ENCODE measurements at places on chromosomes 11 and 22. TPM values are rescaled to one million over a fixed set of nuclear protein-coding genes. Genes with fewer than 3 reads are reported as not detected.

DNA sequence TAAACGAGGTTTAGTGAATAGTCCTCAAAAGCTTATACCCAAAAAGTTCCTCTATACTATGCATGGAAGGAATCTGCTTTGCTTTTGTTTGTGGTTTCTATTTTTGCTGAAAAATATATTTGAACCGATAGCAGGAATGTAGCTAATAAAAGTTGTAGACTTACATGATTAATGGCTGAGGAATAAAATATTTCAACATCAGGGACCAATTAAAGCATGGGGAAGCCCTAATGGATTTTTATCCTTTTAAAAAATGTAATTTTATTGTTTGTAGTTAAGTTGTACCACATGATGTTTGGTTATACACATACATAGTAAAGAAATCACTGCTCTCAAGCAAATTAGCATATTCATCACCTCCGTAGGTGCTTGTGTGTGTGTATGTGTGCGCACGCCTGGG is 295.3 kb upstream of the CNTN5 start:
- no peak for DNase-seq

DNA sequence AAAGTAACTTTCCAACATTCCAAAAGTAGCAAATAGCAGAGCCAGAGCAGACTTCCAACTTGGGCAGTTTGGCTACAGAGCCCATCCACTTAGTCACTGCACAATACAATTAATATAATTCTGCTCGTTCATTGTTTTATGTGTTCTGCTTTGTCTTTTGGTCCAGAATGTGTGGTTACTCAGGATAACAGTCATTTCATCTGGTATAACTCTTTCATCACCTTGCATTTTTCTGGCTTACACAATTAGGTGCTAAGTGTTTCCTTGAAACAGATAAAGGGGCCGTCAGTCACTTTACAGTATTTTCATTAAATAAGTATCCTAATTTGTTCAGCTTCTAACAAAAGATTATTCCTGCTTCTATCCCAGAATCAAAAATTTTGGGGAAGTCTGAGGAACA is 87.2 kb downstream of the LARGE2 start:
- DNase-seq = no peak

- no peak for DNase-seq
Observed at GRCh38 chr11:130426223-130426836, 2.1 kb downstream of the ADAMTS8 start.

DNA sequence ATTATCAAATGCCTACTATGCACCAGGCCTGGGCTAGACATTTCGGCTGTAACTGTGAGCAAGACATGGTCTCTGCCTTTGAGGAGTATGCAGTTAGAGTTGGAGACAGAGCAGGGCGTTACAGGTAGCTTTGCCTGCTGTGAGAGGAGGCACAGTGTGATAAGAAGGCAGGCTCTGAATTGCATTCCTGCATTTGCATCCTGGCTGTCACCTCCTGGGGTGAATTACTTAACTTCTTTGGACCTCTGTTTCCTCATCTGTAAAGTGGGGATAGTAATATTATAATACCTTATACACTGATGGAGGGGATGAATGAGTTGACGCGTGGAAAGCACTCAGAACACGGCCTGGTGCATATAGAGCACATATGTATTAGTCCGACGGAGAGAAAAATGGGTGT is 118.1 kb upstream of the ARHGAP20 start:
- no peak for DNase-seq

DNA sequence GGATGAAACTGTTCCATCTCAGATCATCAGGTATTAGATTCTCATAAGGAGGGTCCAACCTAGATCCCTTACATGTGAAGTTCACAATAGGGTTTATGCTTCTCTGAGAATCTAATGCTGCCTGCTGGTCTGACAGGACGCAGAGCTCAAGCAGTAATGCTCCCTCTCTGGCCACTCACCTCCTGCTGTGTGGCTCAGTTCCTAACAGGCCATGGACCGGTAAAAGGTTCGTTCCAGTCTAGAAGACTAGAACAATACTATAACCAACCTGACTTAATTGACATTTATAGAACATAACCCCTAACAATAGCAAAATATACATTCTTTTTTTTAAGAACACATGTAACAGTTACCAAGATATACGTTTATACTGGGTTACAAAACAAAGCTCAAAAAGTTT is 45.8 kb downstream of the ATG16L2 start:
- no peak for DNase-seq

DNA sequence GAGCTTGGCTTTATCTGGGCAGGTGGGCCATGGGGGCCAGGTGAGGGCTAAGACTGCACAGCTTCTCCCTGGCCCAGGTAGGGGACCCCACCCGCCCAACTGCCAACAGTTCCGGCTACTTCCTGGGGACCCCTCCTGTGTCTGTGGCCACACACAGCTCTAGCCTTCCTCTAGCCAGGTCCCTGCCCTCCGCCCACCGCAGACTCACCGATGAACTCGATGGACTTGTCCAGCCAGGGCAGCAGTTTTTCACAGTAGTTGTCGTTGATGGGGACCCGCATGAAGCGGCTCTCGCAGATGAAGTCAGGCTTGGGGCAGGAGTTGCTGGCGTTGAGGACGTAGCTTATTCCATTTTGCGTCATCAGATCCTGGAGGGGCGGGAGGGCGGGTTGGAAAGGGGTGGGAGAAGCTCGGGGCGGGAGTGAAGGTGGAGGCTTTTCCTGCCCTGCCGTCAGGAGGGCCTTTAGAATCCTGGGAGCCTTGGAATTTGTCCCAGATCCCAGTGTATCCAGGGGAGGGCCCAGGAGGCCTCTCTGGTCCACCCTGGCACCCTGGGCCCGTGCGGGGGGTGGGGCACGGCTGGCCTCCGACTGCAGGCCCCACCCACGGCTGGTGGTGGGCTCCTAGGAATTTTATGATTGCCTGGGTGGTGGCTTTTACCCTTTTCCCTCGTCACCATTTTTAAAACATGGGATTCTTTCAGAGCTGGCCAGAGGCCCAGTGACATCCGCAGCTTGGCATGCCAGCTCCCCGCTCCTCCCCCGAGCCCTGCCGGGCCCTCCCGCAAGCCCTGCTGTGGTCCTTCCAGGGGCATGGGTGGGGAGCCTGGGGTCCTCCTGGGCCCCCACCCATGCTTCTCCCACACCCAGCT is 13.9 kb downstream of the DUSP8 start:
- no peak for DNase-seq

GRCh38 chr22:46661221-46661851 is 41.1 kb downstream of the GRAMD4 start:
- DNase-seq = peak; percentile 56

GRCh38 chr11:8071616-8072581 is 9.1 kb upstream of the TUB start:
- DNase-seq = no peak

DNA sequence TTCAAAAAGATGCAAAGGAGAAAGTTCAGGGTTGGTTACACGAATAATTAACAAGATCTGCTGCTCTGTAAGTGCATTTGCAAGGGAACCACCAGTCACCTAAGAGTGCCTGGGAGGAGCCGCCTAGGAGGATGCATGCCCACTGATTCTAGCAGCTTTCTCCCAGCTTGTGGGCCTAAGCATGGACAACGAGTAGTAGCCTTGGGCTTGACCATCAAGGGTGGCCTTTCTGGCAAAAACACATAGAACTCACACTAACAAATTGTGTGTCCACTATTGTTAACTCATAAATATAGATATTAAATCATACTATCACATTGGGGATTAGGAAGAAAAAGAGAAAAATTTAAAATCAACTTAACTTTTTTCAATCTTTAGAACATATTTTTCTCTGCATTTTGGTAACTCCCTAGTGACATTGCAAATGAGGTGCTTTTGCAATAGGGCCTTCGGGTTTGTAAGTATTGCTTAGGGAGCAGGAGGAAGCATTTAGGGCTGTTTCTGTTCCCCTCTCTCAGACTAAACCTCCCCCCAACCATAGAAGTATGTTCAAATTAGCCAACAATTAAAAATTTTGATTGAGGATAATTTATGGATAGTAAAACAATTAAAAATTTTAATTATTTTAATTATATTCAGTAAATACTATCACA is 57.3 kb upstream of the CEP295 start:
- no peak for DNase-seq

DNA sequence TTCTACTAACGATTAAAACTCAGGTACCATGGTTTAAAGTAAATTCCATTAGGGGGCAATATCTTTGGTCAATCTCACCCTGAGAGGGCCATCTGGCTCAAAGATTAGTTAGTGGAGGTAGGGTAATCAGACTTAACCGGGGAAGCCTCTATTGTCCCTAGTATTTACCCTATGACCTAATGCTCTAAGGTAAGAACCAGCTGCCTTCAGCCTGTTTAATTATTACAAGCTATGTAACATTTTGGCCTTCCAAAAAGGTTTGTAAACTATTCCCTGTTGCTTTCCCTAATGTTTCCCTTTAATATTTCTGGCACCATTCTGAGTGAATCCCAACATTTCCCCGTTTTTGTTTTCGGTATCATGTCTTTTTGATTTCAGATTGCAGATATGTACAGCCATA is 15.1 kb upstream of the GLYATL1 start:
- DNase-seq = no peak

DNA sequence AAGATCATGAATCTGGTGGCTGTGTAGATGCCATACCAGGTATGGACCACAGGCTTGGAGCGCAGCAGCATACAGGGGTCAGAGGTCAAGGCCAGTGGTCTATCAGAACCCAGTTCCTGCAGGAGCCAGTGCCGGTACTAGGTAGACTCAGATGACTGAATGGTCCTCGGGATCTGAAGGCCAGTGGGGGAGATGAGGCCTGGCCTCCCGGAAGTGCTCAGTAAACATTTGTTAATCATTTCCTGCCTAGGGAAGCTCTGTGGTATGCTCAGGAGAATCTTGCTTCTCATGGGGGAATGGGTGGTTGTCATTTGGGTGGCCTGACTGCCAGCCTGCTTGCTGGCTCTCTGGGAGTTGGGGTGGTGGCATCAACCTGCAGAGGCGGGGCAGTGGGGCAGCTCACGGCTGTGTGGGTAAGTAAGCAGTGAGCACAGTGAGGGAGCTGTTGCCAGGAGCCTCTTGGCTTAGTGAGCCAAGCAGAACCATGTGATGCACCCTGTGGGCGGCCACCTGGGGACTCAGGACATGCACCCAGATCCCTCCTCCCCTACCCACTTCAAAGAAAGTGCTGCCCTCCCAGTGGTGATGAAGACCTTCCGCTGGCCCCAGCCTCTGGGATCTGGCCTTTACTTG is 33.0 kb downstream of the PTPRJ start:
- DNase-seq = peak; percentile 90

- peak; percentile 23 for DNase-seq
Observed at GRCh38 chr11:31995525-31996094, 95.3 kb upstream of the RCN1 start.

- no peak for DNase-seq
Observed at GRCh38 chr22:26172389-26172990, 3.2 kb downstream of the SEZ6L start.

GRCh38 chr11:127804747-127805400 is 782.5 kb downstream of the ETS1 start:
- no peak for DNase-seq

GRCh38 chr22:43449205-43449830 is 37.5 kb downstream of the MPPED1 start:
- DNase-seq = no peak

- DNase-seq = peak; percentile 47
Observed at GRCh38 chr11:57491371-57492061, 24.0 kb downstream of the SLC43A1 start.

- DNase-seq = no peak
Observed at GRCh38 chr11:86918496-86918895, 36.7 kb downstream of the FZD4 start.

DNA sequence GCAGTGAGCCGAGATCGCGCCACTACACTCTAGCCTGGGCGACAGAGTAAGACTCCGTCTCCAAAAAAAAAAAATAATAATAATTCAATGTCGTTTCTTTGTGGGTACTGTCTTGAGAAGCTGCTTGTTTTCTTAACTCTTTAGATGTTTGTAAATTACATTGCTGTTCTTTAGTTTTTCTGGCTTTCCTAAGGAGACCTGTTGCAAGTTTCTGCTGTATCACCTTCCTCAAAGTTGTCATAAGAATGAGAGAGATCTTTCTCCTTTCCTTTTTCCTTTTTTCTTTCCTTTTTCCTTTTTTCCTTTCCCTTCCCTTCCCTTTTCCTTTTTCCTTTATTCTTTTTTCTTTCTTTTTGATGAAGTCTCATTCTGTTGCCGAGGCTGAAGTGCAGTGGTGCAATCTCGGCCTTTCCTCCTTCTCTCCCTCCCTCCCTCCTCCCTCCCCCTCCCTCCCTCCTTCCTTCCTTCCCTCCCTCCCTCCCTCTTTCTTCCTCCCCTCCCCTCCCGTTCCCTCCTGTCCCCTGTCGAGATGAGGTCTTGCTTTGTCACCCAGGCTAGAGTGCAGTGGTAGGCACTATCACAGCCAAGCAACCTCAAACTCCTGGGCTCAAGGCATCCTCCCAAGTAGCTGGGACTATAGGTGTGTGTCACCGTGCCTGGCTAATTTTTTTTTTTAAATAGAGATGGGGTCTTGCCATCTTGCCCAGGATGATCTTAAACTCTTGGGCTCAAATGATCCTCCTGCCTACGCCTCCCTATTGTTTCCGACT is 15.3 kb downstream of the HIPK3 start:
- DNase-seq = no peak

DNA sequence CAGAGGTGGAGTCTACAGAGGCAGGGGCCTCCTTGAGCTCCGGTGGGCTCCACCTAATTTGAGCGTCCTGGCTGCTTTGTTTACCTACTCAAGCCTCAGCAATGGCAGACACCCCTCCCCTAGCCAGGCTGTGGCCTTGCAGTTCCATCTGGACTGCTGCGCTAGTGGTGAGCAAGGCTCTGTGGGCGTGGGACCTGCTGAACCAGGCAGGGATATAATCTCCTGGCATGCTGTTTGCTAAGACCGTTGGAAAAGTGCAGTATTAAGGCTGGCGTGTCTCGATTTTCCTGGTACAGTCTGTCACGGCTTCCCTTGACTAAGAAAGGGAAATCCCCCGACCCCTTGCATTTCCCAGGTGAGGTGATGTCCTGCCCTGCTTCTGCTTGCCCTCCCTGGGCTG is 77.7 kb downstream of the GDPD4 start:
- no peak for DNase-seq

DNA sequence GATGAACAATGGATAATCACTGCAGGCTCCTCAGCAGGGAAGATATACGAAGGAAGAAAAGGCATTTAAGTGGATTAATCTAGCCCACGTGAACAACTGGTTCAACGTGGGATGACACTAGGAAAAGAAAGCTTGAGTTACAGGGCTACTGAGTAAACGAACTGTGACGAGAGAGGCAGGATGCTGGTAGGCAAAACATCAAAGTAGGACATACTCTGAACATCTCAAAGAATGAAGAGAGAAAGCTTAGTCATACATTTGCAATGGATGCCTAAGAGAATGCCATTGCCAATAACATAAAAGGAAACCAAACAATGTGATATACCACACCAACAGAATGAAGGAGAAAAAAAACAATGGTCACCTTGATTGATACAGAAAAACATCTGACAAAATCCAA is 12.9 kb downstream of the USP28 start:
- peak; percentile 60 for DNase-seq

Gene CHRM1
- not detected for total RNA-seq

Gene RTN4R
- 2.7 TPM for total RNA-seq

Gene CYTH4
- total RNA-seq = 0.33 TPM

Gene CLDN5
- total RNA-seq = not detected

Gene PTGDR2
- total RNA-seq = not detected

Gene SCN4B
- total RNA-seq = not detected

Gene TREH
- total RNA-seq = not detected
